ENCODE measurements at places on chromosomes 4 and X.

- DNase-seq: no peak
These were observed 32.4 kb upstream of the CYP4V2 start for GRCh38 chr4:186158966-186159365.

GRCh38 chrX:39309018-39309635, 507.9 kb downstream of the MID1IP1 start:
- peak; percentile 21 for DNase-seq

DNA sequence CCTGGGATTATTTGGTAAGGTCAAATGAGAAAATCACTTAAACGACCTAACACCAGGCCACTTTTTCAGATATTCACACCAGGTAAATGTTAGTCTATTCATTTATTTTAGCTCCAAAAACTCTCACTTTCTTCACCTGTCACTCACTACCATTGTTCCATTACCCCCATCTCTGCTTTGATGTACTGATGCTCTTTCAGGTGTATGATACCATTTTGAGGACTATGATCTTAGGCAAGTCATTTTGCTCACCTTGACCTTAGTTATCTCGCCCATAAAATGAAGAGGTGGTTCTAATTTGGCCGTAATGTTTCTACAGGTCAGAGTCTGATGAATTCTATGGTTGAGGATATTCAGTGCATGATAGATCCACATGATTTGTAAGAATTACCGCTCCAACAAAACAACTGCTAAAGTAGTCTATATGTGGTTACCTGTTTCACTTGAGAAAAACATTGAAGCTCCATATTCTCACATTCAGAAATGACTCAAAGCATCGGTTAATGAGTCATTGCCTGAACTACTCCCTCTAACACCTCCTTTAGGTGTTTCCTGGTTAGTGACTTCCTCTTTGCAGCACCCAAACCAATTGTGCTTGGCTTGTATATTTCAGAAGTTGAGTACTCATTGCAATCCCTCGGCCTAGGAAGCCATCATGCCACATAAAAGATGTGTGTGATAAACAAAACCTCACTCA, 4.5 kb downstream of the DTHD1 start:
- DNase-seq: no peak

DNA sequence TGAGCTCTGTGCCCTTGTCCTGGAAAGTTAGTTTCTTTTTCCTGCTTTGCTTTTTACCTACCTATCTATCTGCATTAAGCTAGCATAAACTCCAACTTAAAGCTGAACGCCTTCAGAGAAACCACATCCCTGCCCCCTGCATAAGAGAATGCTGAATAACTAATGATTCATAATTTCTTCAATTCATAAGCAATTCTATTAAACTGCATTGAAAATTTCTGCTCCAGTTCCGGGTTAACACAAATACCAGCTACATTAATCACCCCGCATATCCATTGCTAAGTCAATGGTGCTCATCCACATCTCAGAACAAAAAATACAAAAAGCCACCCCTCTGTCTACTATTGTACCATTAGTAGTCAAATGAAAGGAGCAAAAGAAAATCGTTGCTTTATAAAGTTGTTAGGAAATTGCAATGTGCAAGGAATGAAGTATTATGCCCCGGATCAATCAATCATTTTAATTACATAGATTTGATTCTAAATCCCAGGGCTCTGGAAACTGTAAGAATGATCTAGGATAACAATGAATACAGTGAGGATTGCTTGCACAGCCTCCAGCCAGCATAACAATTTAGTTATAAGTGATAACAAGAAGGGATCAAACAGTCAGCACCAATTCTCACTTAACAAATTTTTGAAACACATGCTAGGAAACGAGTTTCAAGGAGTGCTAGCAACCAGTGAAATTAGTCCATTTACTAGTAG, 106.8 kb downstream of the ELOVL6 start:
- peak; percentile 90 for DNase-seq

- peak; percentile 63 for DNase-seq
These were observed 27.5 kb downstream of the SETD7 start for GRCh38 chr4:139528377-139529005.

GRCh38 chr4:2935762-2936743, 27.2 kb downstream of the NOP14 start:
- no peak for DNase-seq

GRCh38 chrX:152937236-152937635, 39.4 kb downstream of the ZNF185 start:
- no peak for DNase-seq

- DNase-seq: peak; percentile 68
These were observed 51.3 kb downstream of the RTL9 start for GRCh38 chrX:110409925-110410324.

DNA sequence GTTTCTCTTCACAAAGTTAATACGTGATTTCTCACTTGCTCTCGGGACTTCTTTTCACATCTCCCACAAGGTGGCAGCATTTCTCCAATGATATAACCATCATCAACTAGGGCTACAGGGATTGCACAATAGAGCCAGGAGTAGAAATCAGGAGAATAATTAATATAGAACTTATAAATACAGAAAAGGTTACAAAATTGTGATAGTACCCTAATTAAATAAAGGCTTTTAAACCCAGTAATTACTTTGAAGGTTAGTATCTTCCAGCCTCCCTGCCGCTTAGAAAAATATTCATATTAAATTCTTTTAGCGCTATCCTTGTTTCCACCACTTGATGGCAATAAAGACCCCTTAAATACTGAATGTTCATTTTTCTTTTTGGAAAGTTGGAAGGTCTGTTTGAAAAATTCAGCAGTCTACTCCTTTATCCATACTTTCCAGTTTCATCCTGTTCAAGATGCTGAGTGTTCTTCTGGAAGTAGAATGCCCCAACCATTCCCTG, 65.8 kb downstream of the RASGEF1B start:
- DNase-seq: peak; percentile 69

- DNase-seq: no peak
These were observed 22.8 kb upstream of the ADGRL3 start for GRCh38 chr4:61177367-61177766.

DNA sequence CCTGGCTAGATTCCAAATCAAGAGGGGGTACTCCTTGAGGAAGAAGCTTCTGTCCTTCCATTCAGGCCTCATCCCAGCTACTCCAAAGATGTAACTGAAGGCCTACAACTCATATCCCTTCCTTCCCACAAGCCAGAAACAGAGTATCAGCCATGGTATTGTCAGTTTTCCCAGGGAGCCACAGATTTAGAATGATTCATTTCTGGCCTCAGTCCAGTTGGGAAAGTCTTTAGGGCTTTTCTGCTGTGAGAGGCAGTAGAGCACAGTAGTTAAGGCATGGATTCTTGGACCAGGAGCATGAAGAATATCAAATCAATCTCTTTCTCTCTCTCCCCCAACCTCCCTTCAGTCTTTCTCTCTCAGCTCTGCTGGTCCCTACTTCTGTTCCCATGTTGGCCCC, 505.0 kb downstream of the BCOR start:
- DNase-seq: peak; percentile 62

DNA sequence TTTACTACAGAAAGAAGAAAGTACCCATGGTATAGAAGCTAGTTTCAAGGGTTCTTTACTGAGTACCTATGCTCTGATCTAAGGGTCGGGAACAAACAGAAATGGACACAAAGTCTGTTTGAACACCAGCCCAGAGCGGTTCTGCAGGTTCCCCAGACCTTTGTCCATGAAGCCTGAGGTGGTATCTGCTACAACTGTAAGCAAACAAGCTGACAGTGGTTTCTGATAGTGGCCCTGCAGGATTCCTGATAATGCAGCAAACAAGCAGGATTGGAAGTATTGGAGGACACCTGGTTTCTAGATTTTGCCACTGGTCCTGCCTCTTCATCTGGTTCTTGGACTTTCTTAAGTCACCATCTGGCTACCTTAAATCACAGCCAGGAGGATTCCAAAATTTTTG, 23.7 kb downstream of the SMPX start:
- DNase-seq: no peak

DNA sequence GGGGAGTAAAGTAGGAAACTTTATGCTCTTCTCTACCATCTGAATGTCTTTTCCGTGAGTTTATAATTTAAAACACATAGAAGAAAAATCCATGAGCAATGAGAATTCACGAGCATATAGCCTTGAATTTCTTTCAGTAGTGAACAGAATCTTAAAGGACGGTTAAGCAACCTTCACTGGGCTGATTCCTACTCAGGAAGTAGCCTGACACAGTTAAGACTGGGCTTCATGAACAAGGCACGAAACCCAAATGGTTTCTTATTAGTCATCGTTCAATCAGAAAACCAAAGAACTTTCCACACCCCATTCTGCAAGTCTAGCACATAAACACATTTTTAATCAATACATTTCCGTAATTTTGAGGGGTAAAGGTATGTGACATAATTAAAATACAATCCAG, 95.8 kb downstream of the SH3KBP1 start:
- DNase-seq: no peak

DNA sequence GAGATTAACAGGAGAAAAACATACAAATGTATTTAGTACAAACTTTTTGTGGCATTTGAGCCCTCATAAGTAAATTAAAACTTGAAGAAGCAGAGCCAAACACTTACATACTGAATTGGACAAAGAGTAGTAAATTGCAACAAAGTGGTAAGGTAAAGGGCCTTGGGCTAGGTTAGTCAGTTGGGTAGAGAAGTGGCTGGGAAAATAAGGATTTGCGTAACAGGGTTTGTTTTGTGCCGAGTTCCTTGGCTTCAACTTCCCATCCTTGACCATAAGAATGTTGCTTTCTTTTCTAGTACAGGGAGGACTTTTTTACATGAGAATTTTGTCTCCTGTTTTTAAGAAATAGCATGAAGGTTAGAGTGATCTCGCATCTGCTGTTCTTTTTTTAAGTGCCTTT, 33.3 kb upstream of the DSPP start:
- DNase-seq: no peak

- peak; percentile 50 for DNase-seq
These were observed 250.6 kb upstream of the NDST3 start for GRCh38 chr4:117783716-117784115.

DNA sequence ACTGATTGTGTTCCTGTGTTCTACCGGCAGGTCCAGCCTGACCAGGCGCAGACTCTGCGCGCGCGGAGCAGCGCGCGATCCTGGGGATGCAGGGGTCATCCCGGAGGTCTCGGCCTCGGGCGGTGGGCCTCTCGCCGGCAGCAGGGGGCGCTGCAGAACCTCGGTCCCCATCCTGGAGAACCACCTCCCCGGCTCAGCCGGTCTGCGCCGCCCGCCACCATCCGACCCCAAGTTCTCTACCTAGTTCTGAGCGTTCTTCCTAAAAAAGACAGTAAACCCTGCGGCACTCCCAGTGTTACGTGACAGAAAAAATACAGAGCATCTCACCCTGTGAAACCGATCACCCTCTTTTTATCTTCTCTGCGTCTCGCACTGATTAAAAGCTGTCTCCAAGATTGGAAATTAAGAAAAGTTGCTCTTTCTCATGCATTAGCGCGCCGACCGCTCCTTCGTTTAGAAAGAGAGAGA, 1.6 kb downstream of the TRPC3 start:
- DNase-seq: peak; percentile 79

GRCh38 chrX:119686087-119686691, 6.8 kb downstream of the SEPTIN6 start:
- peak; percentile 57 for DNase-seq

Data from fibroblast of skin of right biceps (primary cell).